ENCODE measurements at places on chromosomes 4 and X.

GRCh38 chrX:49202022-49202421 lies 2.0 kb upstream of the SYP start:
- DNase-seq: no peak

GRCh38 chr4:32697281-32697814 lies 1977.2 kb downstream of the PCDH7 start:
- DNase-seq: no peak

- no peak for DNase-seq
These were observed 472.4 kb upstream of the NWD2 start for GRCh38 chr4:36772154-36772516.

GRCh38 chr4:144667500-144667899 lies 21.5 kb downstream of the HHIP start:
- DNase-seq: no peak

DNA sequence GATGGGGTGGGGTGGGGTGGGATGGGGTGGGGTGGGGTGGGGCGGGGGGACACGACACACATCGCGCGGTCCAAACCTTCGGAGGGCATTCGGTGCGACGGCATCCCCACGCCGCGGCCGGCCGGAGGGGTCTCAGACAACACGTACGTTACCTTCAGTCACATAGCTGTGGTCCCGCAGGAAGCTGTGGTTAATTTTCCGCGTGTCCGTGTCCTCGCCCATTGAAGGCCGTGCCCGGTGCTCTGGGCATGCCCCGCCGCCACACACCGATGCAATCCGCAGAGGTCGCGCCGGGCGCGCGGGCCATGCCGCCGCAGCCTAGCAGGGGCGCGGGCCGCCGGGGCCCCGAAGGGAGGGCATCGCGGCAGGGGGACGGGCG lies 417 bp downstream of the PPP2R2C start:
- no peak for DNase-seq

DNA sequence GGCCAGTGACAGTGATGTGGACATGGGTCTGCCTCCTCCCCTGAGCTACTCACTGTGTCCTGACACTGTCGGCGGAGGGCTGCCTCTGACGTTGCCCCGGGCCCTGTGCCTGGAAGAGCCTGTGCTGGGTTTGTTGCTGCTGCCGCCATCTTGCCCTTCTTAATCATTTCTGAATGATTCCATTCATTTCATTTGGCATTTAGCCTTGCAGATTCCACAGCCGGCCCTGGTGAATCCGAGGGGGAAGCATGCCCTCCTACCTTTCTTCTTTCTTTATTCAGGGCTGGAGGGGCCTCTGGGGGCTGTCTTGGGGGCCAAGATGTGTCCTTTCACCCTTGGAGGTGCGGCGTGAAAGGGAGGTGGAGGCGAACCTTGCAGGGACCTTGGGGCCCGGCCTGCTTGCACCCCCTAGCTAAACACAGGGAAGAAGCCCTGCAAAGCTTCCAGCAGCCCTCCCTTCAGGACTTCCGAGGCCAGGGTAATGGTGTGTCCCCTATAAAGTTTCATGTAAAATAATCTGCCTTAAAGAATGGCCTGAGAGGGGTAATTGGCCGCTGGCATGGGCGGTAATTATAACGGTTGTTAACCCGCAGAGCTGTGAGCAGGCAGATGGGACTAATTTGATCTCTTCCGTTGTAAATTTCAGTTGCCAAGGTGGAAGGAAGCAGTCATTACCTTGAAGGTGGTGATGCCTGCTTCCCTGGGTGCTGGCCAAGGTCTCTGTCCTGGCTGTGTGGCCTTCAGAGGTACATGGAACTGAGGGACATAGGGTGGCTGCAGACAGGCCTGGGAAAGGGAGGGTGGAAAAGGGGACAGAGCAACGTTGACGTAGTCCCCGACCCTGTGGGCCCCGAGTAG lies 92.3 kb downstream of the PSAPL1 start:
- DNase-seq: no peak

DNA sequence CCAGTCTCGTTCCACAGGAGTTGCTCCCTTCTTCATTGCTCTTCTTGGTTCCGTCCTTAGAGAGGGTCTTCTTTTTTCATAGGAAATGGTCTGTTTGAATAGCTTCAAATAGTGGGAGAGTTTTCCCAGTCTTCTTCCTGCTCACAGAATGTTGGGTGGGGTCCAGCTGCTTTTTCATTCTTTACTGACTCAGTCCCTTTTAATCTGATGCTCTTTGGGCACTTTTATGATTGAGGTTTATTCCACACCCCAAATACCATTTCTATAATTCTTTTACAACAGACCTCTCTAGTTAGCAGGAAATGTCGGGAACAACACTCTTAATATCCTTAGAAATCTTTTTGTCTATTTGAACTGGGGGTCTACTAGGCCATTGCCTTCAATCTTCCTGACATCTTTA lies 239.5 kb downstream of the PRDM5 start:
- DNase-seq: no peak

DNA sequence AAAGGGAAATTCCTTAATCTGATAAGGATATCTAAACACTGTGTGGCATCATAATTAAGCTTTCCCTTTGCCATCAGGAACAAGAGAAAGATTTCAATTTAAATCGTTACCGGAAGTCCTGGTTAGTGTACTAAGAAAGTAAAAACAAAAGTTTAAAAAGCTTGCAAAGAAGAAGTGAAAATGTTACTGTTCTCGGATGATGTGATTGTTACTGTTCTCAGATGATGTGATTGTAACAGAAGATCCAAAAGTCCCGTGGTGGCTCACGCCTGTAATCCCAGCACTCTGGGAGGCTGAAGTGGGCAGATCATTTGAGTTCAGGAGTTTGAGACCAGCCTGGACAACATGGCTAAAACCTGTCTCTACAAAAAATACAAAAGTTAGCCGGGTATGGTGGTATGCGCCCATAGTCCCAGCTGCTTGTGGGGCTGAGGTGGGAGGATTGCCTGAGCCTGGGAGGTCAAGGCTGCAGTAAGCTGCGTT lies 62.5 kb downstream of the RGS12 start:
- DNase-seq: no peak

- DNase-seq: no peak
These were observed 20.5 kb upstream of the AFAP1 start for GRCh38 chr4:7960017-7960789.

DNA sequence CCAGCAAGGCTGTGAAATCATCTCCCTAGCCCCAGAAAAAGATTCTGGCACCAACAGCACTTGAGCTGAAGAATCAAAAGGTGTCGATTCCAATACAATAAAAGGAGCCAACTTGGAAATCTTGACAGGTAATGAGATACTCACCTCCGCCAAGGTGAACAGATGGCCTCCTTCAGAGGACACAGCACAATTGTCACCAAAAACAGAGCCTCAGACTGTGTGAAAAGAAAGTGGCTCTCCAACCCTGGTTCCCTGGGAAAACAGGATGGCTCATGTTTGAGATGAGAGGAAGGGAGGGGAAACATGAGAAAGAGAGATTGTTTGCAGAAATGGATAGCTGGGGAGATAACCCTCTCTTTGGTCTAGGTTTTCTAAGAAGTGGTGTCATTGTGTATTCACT lies 168.9 kb downstream of the HS3ST1 start:
- DNase-seq: no peak

DNA sequence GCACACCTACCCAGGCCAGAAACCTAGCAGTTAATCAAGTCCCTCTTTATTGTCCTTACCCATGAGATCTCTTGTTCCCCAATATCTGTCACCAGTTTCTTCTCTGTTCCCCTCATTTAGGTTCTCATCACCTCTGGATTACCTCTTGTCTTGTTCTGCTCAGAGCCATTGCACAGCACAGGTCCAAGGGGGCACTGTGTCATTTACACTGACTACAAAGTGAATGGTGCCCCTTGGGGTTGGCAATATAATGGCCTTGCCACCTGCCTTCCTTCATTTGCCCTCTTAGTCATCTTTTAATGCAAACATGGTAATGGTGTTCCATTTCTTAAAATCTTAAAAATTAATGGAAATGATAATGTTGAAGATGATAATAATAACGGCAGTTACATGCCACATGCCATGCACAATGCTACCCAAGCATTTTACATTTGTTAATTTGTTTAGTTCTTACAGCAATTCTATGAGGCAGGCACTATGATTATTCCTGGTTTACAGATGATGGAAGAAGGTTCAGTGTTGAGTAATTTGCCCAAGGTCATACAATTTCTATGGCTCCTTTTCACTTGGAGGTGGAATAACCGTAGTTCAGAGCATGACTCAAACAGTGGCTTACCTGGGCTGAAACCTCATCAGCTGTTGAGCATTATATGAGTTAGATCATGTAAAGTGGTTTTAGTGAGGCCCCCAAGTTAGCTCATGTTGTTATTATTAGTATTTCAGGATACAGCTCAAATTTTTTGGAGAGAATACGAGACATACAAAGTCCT lies 117.9 kb downstream of the RASL11B start:
- no peak for DNase-seq

DNA sequence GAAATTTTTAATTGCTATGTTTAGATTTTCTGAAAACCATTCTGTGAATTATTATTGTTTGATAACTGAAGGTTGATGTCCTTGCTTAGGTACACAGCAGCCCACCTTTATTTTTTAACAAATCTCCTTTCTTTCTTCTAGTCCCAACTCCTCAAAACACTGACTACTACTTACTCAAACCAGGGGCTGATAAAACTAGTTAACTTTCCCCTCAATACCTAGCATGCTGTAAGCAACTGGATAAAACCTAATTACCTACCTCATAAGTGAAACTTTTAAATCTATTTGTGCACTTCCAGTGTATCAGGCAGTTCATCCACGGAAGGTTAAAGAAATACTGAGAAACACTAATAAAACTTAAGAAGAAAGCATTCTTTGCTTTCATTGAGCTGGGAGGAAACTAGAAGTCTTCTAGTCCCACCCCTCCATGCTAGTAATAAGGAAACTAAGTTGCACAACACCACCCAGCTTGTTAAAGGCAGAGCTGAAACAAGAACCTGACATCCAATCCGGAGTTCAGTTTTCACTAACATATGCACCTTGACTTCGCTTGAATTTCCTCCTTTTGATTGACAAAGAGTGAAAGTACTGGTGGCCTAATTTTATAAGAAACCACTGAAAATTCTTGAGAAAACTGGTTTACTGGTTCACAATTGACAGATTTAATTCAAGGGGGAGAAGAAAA lies 180.2 kb upstream of the TET2 start:
- DNase-seq: no peak

- no peak for DNase-seq
These were observed 25.6 kb upstream of the MTM1 start for GRCh38 chrX:150542846-150543229.

GRCh38 chrX:15073313-15073712 lies 196.6 kb downstream of the ASB9 start:
- DNase-seq: no peak

DNA sequence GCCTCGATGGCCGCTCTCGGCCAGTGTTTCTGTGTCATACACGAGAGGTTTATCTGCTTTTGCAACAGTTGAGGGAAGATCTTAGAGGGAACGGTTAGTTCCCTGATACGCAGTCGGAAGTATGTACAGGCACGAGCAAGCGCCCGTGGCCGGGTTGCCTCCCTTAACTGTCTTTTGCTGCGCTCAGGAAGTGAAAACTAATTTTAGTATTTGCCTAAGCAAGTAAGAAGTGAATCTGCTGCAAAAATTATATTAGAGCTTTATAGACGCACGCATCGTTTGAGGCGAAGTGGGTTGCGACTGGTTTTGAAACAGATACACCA lies 695 bp downstream of the MTM1 start:
- no peak for DNase-seq

DNA sequence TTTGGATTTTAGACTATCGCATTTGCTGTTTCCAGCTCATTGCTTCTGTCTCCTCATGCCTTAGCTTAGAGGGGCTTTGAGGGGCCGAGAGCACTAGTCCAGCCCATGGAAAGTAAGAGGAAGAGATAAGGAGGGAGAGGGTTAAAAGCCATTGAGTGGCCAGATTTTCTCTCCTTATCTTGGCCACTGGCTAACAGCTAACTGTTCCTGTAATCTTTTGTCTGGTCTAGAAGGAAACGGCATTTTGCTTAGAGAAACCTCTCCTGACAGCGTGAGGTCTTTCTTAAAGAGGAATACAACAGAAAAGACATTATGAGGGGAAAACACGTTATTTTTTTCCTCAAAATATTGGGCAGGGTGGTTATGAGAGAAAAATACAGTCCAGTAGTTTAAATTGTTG lies 7.9 kb downstream of the GPR101 start:
- DNase-seq: no peak

DNA sequence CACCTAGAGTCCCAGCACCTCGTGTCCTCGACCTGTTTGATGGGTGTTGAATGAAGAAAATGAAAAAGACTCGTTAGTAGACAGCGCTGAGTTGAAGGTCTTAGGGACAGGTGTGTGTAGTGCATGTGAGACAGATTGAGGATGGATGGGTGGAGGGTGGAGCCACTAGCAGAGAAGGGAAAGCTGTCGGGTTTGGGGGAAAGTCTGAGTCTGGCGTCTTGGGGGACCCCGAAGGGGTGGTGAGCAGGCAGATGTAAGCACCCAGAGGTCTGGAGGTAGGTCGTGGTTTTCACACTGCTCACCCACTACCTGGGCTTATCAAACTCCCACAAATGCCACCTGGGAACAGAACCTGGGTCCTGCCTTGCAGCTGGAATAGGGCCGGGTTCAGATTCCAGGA lies 16.0 kb downstream of the TMEM271 start:
- no peak for DNase-seq

DNA sequence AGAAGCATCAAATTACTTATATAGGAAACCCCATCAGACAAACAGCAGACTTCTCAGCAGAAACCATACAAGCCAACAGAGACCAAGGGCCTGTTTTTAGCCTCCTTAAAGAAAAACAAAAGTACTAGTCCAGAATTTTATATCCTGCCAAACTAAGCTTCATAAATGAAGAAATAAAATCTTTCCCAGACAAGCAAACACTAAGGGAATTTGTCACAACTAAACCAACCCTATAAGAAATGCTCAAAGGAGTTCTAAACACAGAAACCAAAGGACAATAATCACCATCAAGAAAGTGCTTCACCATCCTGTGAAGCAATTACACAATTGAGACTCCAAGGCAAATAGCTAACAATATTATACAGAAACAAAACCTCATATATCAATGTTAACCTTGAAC lies 238.6 kb downstream of the NKX6-1 start:
- DNase-seq: no peak

GRCh38 chr4:135770505-135770904 lies 1568.9 kb upstream of the PABPC4L start:
- no peak for DNase-seq

- no peak for DNase-seq
These were observed 576.5 kb upstream of the CPXCR1 start for GRCh38 chrX:88170553-88170952.

DNA sequence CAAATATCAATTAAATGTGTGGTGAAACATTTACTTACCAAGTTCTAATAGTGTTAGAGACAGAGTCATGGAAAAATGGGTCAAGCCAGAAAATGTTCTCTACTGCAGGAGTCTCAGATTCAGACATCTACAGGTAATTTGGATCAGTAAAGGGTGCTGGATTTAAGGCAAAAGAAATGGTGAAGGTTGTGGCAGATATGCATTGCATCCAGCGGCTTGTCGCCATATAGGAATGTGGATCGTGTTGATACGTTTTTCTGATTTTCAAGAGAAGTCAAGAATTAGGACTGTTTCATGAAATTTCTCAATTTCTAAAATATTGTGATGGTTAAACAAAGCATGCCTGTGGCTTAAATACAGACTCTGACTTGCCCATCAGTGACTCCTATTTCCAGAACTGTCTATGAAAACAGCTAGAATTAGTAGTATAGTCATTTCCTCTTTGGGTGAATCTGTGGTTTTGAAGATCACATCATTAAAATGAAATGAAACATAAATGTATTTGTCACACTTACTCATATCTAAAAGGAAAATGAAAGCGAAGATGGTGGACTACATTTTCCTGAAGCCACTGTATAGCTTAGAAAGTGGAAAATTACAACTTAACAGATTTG lies 110.1 kb upstream of the VEGFC start:
- DNase-seq: no peak

- no peak for DNase-seq
These were observed 66.3 kb downstream of the DHRSX start for GRCh38 chrX:2434270-2435163.

Data from cortex of kidney (tissue), 1 donor.